ENCODE measurements at places on chromosomes 5 and 9. TPM values are rescaled to one million over a fixed set of nuclear protein-coding genes. Genes with fewer than 3 reads are reported as not detected.

DNA sequence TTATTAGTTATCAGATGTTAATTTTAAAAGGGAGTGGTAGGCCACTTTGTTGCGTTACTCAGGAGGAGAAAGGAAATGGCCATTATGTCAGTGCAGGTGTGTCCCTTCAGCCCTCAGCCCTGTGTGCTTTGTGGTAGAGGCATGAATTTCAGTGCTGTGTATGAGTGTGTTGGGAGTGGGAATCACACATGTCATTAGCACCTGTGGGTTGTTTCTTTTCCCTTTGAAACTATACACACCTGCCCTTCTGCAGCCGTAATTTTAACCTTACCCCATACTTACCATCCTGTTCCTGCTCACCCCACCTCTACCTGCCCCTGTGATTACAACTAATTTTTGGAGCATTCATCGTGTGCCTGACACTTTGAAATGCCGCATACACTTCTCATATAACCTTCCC, 156.4 kb downstream of the ARHGAP26 start:
- DNase-seq, result no peak
- H3K27me3 ChIP-seq, result no peaks in the 10 kb centered on the region
- H3K4me1 ChIP-seq, result peaks cover 68% of the 10 kb centered on the region
- H3K4me3 ChIP-seq, result no peak overlapping the region

DNA sequence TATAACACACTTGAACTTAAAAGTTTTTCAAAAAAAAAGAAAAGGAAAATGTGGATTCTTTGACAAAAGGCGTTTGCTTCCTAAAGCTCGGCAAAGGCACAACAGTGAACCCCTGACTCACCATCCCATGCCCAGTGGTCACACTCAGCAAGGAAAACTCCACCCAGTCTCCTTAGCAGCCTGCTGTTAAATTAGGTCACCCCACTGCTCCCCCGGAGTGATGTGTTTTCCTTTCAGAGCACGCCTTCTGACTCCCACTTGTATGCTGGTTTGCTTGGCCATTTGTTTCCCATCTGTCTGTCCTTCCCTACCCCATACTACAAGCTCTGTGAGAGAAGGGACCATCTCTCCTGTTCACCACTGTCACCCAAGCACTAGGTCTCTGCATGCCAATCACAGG, 23.8 kb downstream of the RETREG1 start:
- H3K27ac ChIP-seq, result no peak overlapping the region
- DNase-seq, result no peak
- no peaks in the 10 kb centered on the region for H3K27me3 ChIP-seq
- peaks cover 25% of the 10 kb centered on the region for H3K4me1 ChIP-seq
- peaks cover 10% of the 10 kb centered on the region for H3K36me3 ChIP-seq
- H3K4me3 ChIP-seq, result no peak overlapping the region

- peaks cover 6% of the 10 kb centered on the region for H3K27me3 ChIP-seq
- no peak for DNase-seq
- no peaks in the 10 kb centered on the region for H3K4me1 ChIP-seq
- no peak overlapping the region for H3K4me3 ChIP-seq
- no peak overlapping the region for H3K27ac ChIP-seq
Measured at GRCh38 chr5:171826132-171826531, 40.5 kb downstream of the SMIM23 start.

DNA sequence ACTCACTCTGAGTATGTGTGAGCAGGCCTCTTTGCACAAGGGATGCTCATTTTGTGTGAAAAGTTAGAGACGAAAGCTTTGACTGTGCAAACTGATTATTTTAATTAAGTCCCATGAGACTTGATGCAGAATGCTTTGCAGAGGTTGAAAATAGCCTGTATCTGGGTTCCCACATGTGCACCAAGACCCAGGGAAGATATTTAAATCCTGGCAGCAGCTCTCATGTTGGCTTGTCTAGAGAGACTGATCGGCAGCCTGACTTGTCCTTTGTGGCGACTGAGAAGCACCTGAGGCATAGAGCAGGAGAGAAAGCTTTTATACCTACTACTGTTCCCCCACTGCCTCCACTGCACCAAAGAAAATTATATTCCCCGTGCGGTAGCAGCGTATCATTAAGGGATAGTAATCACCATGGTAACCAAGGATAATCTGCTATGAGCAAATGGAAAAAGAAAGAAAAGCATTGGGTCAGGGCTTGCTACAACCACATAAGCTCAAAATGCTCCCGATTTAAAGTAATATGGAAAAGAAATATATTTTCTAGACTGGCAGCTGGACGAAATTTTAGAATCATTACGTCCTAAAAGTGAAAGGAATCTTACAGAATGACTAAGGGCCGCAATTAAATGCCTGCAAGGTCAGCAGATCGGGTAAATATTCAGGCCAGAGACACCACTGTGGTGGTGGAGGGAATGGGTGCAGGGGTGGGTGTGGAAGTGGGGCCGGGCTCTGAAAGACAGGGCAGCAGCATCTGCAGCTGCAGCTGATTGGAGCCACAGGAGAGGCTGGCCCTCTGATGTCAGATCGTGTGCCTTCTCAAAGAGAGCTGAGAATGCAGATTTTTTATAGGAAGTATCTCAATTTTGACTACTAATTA, 135.3 kb upstream of the EPB41L4A start:
- DNase-seq, result no peak
- no peaks in the 10 kb centered on the region for H3K4me1 ChIP-seq
- H3K4me3 ChIP-seq, result no peak overlapping the region
- peaks cover 7% of the 10 kb centered on the region for H3K27me3 ChIP-seq
- no peaks in the 10 kb centered on the region for H3K36me3 ChIP-seq

- peaks cover 4% of the 10 kb centered on the region for H3K27me3 ChIP-seq
- H3K4me3 ChIP-seq, result no peak overlapping the region
- no peak overlapping the region for H3K27ac ChIP-seq
- no peak for DNase-seq
Measured at GRCh38 chr5:58317808-58318207, 142.1 kb downstream of the PLK2 start.

DNA sequence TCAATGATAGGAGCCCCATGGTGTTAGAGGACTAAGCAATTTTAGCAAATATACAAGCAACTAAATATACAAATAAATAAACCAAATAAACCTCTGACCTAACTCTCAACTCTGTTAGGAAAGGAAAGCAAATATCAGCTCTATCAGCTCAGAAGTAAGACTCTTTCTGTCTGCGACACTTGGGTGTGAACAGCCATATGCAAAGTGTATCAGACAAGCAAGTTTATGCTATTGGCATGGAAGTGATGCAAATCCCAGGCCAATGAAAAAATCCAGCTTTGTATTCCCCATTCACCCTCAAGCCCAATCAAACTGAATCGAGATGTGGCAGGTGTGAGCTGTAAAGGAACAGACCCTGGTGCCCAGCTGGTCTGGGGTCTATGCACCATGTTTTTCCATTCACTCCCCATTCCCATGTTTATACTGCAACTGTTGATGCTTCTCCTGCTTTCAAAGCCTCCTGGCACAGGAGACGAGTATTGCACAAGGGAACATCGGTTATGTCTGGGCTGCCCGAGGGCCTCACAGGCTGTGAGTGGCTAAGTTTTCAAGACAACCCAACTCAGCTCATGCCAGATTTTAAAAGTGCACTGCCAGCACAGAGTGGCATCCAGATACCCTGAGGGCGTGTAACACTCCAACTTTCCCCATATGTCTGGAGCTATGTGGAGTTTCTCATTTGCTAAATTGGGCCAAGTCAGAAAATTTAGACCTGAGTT, 73.1 kb downstream of the FEM1C start:
- H3K4me1 ChIP-seq, result no peaks in the 10 kb centered on the region
- no peak overlapping the region for H3K27ac ChIP-seq
- no peak for DNase-seq
- H3K4me3 ChIP-seq, result no peak overlapping the region
- no peaks in the 10 kb centered on the region for H3K36me3 ChIP-seq
- H3K27me3 ChIP-seq, result peaks cover 18% of the 10 kb centered on the region

DNA sequence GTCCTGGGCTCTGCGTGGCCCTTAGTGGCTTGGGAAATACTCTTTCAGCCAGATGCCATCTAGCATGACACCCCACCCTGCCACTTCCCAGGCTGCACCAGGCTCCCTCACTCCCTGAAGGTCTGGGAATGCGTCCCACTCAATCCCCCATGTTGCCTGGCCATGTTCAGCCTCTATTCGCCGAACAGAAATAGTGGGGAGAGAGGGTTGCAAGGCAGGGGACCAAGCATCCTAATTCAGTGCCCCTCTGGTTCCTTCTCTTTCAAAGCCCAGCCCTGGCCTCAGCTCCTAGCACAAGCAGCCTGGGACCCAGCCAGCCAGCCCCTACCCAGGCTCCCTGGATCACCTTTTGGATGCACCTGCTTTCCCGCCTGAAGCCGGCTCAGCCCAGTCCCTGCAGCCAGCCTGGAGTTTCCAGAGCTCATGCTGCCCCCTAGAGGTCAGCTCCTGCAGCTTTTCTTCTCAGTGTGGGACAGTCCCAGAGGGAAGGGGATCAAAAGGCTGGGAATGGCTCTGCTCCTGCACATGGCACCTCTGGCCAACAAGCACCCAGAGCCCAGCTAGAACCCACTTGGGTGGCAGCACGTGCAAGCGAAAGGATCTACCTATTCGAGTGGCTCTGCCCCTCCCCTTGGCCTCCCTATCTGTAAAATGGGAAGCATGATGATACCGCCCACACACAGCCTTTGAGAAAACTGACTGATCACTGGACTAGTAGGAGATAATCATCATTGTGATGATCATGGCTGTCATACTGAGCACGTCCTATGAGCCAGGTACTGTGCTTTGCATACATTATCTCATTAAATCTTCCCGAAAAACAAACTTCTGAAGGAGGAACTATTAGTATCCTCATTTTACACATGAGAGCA, 48.7 kb upstream of the C5orf58 start:
- H3K36me3 ChIP-seq, result no peaks in the 10 kb centered on the region
- H3K4me3 ChIP-seq, result no peak overlapping the region
- DNase-seq, result peak; percentile 15
- peaks cover 5% of the 10 kb centered on the region for H3K27me3 ChIP-seq
- H3K27ac ChIP-seq, result no peak overlapping the region
- no peaks in the 10 kb centered on the region for H3K4me1 ChIP-seq

- DNase-seq, result no peak
- no peaks in the 10 kb centered on the region for H3K36me3 ChIP-seq
- no peaks in the 10 kb centered on the region for H3K27me3 ChIP-seq
- H3K27ac ChIP-seq, result no peak overlapping the region
Measured at GRCh38 chr5:7218141-7218540, 177.8 kb upstream of the ADCY2 start.

DNA sequence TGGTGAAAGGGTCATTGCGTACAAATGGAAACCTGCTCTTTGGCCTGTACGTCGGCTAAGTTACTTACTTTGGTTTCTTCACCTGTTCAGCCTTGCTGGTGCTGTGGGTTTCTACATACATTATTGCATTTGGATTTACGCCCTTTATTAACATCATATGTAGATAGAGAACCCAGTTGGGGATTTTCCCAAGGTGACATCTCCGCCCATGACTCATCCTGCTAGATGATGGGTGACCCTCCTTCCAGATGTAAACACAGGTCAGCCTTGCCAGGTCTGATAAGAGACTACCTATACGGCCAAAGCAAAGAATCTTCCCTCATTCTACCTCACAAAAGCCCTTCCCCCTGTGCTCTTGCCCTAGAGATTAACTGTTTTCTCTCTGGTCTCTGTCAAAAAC, 360.9 kb downstream of the KDM4C start:
- H3K27ac ChIP-seq, result no peak overlapping the region
- no peak for DNase-seq
- no peak overlapping the region for H3K4me3 ChIP-seq
- H3K27me3 ChIP-seq, result no peaks in the 10 kb centered on the region
- H3K36me3 ChIP-seq, result peaks cover 15% of the 10 kb centered on the region
- peaks cover 20% of the 10 kb centered on the region for H3K4me1 ChIP-seq

DNA sequence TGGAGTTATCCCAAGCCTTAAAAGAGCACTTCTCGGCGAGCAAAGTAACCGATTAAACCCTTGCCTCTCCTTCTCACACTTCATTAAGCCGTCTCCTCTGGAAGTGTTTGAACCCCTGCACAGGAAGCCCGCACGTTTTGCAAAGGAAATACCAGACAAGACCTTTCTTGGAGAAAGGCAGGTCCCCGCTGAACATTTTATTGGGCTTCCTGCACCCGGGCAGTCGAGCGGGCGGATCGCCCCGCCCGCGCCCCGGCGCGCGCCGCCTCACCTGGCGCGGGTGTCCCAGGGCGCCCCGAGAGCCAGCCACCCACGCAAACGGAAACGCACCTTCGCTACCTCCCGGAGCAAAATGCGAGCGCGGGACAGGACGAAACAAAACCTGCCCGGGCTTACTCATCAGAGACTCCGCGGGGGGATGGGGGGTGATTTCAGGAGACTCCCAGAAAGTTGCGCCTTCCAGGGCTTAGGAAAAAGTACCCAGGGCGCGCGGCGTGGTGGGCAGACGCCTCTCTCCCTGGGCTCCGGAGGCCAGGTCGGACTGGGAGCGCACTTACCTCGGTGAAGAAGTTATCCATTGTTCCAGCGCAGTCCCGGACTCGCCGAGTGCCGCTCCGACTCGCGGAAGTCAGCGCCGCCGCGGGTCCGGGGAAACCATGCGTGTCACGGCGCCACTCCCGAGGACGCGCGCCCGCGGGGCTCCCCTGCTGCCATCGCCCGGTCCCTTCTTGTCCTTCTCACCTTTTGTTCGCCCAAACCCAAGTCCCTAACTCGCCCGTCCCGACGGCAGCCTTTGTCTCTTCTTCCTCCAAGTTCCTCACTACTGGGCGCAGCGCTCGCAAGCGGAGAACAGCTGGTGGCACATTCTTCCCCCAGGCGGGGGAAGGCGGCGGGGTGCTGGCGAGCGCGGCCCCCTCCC, 598 bp downstream of the MYO10 start:
- peak overlapping the region; percentile 75 for H3K4me3 ChIP-seq
- H3K4me1 ChIP-seq, result peaks cover 25% of the 10 kb centered on the region
- H3K27ac ChIP-seq, result peak overlapping the region; percentile 42
- H3K27me3 ChIP-seq, result peaks cover 63% of the 10 kb centered on the region
- peak; percentile 0 for DNase-seq

DNA sequence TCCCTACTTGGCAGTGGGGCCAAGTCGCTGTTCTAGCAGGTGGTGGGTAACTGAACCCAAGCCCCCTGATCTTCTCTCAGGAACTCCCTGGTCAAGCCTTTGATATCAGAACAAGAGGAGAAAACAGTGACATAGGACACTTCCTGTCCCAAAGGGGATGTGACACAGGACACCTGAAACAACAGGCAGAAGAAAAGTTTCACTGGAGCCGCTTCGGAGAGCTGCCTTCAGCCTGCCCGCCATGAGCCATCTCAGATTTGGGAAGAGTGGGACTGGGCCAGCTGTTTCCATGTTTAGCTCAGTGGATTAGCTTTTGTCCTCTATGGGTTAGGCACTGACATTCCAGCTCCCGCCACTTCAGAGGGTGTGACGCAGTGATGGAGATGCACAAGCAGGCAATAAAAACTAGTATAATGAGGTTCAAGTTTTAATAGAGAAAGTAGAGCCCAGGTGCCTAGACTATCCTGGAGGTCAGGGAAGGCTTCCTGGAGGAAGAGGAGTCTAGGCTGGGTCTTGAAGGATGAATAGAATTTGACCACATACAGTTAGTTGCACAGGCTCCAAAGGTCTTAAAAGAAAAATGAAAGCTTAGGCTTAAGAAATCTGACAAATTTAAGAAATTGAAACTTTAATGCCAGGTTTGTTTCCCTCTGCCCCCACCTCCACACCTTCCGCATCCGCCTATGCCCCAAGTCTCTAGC, 104.1 kb upstream of the SPRY4 start:
- peaks cover 2% of the 10 kb centered on the region for H3K27me3 ChIP-seq

GRCh38 chr5:115526604-115527003, 18.0 kb downstream of the FEM1C start:
- peaks cover 47% of the 10 kb centered on the region for H3K4me1 ChIP-seq
- no peak overlapping the region for H3K27ac ChIP-seq
- H3K27me3 ChIP-seq, result no peaks in the 10 kb centered on the region
- H3K4me3 ChIP-seq, result no peak overlapping the region
- H3K36me3 ChIP-seq, result peaks cover 29% of the 10 kb centered on the region

IFNA2 gene
- total RNA-seq, result not detected

BNC2 gene
- not detected for total RNA-seq

FABP6 gene
- not detected for total RNA-seq

FBLL1 gene
- not detected for total RNA-seq
